ENCODE measurements at places on chromosomes 7 and 10.

GRCh38 chr7:106125417-106125816 is 13.3 kb upstream of the SYPL1 start:
- no peak for DNase-seq

DNA sequence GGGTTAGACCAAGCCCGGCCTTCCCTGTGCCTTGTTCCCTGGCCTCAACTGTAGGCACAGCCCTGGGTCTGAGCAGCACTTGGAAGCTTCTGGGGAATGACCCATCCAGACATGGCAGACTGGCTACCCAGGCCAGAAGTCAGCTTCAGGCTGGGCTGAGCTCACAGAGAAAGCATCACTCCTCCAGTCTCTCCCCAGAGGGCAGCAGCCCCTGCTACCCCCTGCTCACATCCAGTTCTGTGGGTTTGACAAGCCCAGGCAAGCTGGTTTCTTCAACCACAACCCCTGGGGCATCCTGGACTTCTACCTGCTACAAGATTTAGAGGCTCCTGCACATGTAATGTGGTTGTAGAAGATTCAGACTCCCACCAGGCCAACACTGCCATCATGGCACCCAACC is 9.0 kb downstream of the C10orf71 start:
- DNase-seq, result no peak

- DNase-seq, result no peak
Observed at GRCh38 chr7:85172530-85172941, 14.3 kb downstream of the SEMA3D start.

GRCh38 chr10:20007426-20007825 is 191.2 kb downstream of the PLXDC2 start:
- no peak for DNase-seq

DNA sequence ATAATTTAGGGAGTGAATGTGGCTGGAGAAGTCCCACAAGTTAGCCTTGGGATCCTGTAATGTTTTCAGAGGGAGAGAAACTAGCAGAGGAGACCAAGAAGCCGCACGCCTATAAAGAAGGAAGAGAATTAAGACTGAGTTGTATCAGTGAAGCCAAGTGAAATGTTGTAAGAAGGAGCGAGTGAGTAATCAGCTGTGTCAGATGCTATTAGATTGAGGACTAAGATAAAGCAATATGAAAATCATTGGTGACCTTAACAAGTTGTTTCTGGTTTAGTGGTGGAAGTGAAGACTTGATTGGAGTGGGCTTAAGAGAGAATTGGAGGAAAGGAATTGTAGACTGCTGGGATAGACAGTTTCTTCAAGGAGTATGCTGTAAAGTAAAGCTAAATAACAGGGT is 8.8 kb downstream of the CCSER2 start:
- no peak for DNase-seq

DNA sequence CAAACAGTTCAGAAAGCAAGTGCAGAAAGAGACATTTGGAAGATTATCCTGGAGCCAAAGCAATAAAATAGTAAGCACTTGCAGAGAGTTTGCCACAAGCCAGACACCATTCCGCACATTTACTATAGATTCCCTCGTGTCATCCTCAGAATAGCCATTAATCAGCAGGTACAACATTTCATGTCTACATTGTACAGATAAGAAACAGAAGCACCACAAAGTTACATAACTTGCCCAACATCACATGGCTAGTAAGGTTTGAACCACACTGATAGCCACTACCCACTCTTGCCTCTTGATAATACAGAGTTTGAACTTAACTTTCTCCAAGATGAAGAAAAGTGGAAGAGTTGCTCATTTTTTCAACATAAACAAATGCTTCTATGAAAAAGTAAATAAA is 40.6 kb upstream of the GHITM start:
- no peak for DNase-seq

DNA sequence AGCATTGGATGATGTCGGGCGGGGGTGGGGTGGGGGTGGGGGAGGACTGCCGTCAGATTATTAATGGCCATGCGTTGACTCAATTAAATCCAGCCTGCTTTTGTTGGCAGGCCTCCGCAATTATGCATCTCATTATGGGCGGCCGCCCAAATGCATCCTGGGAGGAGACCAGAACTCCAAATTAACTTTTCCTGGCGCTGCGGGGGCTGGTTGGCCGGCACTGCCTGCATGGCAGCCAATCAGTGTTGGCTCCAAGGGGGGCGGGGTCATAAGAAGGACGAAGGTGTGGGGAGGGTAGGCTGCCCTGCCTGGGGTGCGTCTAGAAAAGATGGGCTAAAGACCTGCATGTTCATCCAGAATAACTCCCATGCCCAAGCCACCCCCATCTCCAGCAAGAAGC is 83.9 kb upstream of the PAX2 start:
- DNase-seq, result no peak

Measured in transverse colon (tissue), 4 donors.